ENCODE measurements at places on chromosomes 3 and 15. TPM values are rescaled to one million over a fixed set of nuclear protein-coding genes. Genes with fewer than 3 reads are reported as not detected.

THRB gene
- total RNA-seq, result 0.13 TPM

CACNA1D gene
- total RNA-seq, result not detected

KNG1 gene
- not detected for total RNA-seq

BOC gene
- total RNA-seq, result not detected

DZIP1L gene
- 1.7 TPM for total RNA-seq

CRABP1 gene
- total RNA-seq, result not detected

HDAC11 gene
- total RNA-seq, result 6.3 TPM

ALG1L2 gene
- not detected for total RNA-seq

INSYN1 gene
- total RNA-seq, result 0.51 TPM
